ENCODE measurements at places on chromosomes 2 and 18. TPM values are rescaled to one million over a fixed set of nuclear protein-coding genes. Genes with fewer than 3 reads are reported as not detected.

Gene KATNAL2
- total RNA-seq = 8.7 TPM

Gene LHCGR
- total RNA-seq = 0.12 TPM

Gene ELOA2
- not detected for total RNA-seq

Gene CNTNAP5
- 1.1 TPM for total RNA-seq

Gene OSBPL1A
- total RNA-seq = 47.6 TPM

Gene CREG2
- 0.63 TPM for total RNA-seq

Gene IL36RN
- total RNA-seq = not detected
